ENCODE measurements at places on chromosomes 1 and 21.

DNA sequence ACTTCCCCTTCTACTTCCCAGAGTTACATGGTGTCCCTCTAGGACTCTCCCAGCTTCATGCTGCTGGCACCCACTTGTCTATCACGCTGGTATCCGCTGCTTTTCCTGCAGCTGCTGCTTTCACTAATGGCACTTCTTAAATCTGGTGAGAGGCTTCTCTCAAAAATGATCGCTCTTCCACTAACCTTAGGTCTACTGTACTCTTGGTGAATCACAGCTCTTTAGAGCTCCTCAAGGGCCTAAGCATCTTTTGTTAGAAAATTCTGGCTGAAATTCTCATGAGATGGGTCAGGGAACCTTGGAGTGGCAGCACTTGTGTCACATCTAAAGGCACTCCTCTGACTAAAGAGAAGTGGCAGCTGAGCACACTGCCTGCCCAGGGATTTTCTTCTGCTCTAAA, 32.1 kb downstream of the ZMYND12 start:
- no peak for DNase-seq

DNA sequence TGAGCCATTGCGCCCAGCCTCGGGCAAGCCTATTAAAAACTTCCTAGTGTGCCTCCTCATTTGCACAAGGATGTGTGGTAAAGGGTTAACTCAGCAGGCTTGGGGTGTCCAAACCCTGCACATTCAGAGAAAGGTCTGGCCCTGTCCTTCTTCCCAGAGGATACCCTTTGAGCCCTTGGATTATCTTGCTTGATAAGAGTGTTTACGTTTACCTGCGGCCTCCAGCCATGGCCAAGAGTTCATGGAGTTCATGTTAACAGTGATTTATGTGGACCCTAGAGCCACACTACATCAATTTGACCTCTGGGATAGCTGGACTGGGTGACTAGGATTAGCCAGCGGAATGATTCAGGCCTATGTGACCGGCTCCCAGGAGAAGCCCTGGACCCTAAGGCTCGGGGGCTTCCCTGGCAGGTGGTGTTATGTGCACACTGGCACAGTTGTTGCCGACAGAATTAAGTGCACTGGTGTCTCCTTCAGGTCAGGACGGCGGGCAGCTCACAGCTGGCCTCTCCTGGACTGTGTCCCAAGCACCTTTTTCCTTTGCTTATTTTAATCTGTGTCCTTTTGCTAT, 7.7 kb upstream of the TCP10L start:
- no peak for DNase-seq

GRCh38 chr1:178137238-178137637, 43.3 kb downstream of the RASAL2 start:
- DNase-seq = no peak

- DNase-seq = no peak
Measured at GRCh38 chr1:207321790-207322645, 540 bp downstream of the CD55 start.

GRCh38 chr1:68375919-68376318, 73.8 kb downstream of the RPE65 start:
- no peak for DNase-seq

DNA sequence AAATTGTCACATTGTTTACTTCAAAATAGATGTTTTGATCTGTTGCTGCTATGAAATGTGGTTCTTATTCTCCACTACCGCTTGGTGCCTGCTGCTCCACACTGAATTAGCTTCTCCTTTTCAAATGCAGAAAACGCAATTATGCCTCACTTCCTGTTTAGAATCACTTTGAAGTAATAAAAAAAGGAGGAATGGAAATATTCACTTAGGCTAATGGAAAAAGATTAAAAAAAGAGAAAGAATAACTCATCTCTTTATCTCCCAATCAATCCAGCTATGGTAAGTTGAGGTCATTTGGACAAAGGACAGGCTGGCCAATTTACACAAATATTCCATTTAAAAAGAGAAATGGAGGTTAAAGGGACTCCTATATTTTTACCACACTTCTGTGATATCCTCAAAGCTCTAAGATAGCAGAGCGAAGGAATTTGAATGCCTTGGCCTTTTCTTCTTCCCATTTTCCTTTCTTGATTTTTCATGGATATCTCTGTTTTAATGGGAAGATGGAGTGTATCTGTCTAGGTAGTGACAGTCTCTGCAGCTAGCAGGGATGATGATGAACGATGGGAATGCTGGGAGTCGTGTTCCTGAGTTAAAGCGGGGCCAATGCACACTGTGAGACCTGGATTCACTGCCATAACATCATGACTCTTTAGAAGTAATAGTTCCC, 35.7 kb downstream of the RGS5 start:
- DNase-seq = no peak

GRCh38 chr1:43648876-43649477, 972 bp upstream of the KDM4A start:
- DNase-seq = no peak

- DNase-seq = no peak
Measured at GRCh38 chr1:40711465-40712404, 20.2 kb downstream of the NFYC start.

- DNase-seq = no peak
Measured at GRCh38 chr1:155871390-155871789, 12.0 kb downstream of the SYT11 start.

GRCh38 chr1:20380616-20381035, 90.0 kb downstream of the VWA5B1 start:
- DNase-seq = no peak

DNA sequence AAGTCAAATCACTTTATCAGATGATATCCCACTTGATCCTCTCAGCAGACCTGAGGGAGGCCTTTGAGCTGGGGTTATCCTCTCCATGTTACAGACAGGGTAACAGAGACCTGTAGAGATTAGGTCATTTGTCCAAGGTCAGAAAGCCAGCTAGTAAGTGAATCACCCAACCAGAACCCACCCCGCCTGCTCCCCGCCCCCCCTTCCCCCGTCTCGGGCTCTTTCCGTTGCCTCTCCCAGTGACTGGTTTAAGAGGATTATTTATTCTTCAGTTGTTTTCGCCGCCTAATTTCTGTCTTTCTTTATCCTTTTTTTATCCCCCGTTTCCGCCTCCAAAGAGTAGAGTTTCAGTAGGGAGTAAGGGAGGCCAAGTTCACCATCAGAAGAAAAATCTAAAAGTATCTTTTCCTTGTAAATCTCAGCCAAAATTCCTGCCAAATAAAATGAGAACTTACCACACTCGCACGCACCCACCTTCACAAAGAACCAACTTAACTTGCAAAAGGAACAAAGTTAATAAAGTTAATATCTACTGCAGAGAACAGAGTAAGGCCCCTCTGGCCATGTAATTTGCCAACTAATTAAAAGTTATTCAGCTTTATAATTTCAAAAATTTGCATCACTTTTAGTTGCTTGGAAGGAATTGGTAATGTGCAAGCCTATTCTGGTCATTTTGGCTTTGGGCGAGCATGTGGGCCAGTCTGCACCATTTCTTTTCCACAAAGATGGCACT, 76.8 kb upstream of the TRABD2B start:
- no peak for DNase-seq

DNA sequence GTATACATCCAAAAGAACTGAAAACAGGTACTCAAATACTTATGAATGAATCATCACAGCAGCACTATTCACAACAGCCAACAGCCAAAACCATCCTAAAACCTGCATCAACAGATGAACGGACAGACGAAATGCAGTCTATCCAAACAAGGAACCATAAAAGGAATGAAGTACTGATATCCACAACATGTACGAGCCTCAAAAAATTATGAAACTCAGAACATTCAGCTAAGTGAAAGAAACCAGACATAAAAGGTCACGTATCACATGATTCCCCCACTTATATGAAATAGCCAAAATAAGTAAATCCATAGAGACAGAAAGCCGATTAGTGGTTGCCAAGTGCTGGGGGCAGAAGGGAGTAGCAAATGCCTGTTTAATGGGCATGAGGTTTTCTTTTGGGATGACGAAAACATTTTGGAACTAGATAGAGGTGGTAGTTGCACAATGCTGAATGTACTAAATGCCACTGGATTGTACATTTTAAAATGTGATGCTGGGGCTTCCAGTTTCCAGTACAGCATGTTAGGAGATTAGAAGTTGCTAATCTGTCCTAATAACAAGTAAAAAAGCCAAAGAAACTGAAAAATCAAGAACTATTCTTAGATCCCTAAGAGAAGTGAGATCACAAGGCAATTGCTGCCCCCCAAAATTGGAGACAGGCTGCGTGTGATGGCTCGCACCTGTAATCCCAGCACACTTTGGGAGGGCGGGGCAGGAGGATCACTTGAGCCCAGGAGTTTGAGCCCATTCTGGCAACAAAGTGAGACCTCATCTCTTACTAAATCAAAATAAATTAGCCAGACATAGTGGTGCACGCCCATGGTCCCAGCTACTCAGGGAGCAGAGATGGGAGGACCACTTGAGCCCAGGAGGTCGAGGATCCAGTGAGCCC, 25.3 kb downstream of the CLSTN1 start:
- no peak for DNase-seq

GRCh38 chr1:227190321-227190720, 128.0 kb downstream of the CDC42BPA start:
- DNase-seq = no peak

GRCh38 chr21:15006594-15007230, 58.1 kb downstream of the NRIP1 start:
- no peak for DNase-seq

GRCh38 chr1:184563308-184563707, 176.5 kb downstream of the C1orf21 start:
- DNase-seq = no peak

DNA sequence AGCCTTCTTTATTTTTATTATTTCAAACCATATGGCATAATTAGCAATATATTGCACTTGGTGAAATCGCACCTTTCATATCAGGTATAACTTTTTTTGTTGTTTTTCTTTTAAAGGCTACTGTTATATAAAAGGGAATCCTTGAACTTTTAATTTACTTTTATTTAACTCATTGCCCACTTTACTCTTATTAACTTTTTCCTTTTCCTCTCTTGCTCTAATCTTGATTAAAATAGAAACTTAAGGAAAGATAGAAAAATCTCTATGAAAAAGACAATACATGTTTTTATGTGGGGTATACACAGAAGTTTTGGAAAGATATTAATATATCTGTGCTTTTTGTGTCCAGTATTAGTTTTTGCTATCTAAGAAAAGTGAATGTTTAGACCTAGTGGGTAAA, 805.8 kb downstream of the USP25 start:
- no peak for DNase-seq

DNA sequence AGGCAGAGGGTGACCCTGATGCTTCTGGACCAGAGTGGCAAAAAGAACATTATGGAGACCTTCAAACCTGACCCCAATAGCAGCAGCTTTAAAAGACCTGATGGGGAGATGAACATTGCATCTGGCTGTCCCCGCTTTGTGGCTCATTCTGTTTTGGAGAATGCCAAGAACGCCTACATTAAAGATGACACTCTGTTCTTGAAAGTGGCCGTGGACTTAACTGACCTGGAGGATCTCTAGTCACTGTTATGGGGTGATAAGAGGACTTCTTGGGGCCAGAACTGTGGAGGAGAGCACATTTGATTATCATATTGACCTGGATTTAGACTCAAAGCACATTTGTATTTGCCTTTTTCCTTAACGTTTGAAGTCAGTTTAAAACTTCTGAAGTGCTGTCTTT, 45.8 kb downstream of the TRAF5 start:
- no peak for DNase-seq

- DNase-seq = no peak
Measured at GRCh38 chr21:34336756-34337391, 26.9 kb upstream of the KCNE2 start.

DNA sequence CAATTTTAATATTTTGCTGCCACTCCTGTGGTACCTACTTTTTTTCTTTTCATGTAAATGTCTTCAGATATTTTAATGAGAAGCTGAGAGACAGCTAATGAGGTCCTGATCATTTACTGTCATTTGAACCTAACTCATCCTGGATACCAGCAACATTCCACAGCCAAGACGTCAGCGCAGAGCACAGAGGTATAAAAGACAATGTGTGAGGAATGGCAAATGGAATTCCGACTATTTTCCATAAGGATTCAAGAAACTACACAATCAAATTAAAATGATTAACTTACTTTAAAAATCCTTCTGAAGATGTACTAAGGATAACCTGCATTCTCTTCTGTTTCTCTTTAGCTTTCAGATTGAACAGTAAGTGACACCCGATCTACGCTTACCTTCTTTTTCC, 38.8 kb downstream of the HEATR1 start:
- DNase-seq = no peak

DNA sequence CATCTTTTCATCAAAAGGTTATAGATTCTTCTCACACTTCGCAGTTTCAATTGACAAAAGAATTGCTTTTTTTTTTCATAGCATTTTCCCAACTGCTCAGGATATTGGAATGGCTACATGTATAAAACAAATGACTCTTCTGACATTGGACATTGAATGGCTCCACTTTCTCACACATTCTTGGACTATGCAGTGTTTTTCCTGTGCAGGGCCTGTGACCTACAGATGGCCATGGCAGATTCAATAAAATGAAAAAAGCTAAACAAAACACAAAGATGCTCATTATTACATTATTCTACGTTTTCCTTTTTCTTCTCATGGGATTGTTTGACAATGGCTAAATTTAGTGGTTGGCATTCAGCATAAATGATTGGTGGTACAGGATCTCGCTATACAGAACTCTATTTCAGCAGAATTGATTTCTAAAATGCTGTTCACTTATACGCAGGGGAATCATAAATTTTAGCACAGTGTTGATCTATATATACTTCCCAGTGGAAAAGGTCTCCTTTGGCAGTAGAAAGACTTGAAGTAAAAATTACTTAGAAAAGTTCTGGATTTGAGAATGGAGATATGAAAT, 115.6 kb upstream of the ADAMTS5 start:
- DNase-seq = no peak

DNA sequence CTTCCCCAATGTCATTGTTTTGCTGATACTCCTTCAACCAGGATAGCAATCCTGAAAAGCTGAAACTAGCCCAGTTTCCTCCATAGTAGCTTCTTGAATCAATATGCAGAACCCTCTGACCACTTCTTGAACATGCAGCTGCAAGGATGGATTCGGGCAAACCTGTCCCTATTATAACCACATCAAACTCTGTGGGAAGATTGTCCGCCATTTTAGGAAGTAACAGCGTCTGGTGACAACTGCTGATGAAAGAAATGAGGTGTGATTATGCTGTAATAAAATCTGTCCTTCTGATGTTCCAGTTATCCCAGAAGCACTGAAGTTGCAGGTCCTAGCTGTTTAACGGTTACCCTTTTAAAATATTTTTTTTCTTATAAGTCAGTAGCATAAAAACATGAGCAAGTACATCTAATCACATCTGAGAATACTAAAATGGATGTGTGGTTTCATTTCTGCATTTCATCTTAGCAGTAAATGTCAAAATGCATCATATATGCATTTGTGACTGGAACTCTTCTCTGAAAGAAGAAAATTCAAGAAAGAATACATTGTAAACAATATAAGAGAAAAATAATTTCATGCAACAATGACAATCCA, 4.5 kb downstream of the CHML start:
- DNase-seq = no peak

Measured in T follicular helper cell (primary cell).